ENCODE measurements at places on chromosomes 1 and 21. TPM values are rescaled to one million over a fixed set of nuclear protein-coding genes. Genes with fewer than 3 reads are reported as not detected.

DNA sequence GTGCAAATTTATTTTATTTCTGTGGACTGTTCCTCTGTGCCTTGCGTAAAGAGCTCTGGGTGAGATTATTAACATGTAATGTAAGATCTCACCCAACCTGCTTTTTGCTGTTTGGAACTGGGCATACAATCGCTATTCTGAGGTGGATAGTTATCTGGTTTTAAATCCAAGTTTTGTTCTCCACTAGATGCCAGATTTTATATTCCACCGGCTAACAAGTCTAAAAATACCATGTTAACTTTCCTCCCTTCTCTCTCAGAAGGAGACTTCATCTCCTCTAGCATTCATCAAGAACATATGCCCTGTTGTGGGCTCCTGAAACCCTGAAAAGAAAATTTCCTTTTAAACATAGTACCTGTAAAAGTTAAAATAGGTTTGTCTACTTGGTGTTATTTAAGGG, 56.4 kb downstream of the C1orf21 start:
- no peak for DNase-seq

DNA sequence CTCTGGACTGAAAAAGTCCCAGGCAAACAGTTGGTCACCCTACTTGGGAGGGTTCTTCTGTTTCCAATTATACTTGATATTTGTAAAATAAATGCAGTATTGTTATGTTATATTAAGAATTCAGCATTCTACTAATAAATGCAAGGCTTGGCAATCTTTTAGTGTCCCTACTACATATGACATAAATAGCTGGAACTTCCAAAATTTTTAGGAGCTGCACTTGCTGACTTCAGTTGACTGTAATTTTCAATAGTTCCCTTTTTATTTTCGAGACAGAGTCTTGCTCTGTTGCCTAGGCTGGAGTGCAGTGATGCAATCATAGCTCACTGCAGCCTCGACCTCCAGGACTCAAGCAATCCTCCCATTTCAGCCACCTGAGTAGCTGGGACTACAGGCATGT, 20.0 kb downstream of the FOXD3 start:
- DNase-seq: no peak

DNA sequence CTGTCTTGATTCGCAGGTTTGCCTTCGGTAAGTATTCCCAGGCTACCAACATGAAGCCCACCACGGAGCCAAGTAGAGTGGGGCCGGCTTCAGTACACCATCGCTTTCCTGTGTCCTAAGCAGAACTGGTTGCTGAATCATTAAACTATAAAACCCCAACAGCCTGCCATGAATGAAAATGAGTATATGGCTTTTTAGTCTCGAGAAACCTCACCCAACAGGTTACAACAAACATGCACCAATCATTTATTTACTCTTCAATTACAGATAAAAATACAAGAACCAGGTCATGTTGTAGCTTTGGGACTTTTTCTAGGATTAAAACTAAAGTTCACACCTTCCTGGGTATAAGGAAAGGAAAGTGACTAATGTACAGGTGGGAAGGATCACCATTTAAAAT, 7.6 kb downstream of the TMPRSS2 start:
- DNase-seq: no peak

GRCh38 chr21:22575165-22575584, 1577.0 kb downstream of the NCAM2 start:
- DNase-seq: peak; percentile 25

DNA sequence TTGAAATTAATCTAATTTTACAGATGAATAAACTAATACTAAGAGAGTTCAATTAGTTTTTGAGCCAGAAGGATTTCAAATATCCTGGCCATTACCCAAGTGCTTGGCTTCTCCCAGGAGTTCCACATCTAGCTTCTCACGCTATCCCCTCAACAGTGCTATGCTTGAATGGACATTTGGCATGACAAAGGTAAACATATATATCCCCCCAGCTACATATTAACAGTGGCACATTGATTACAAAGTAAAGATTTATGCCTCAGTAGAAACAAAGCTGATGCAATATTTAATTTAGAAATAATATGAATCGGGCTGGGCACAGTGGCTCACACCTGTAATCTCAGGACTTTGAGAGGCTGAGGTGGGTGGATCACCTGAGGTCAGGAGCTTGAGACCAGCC, 434.6 kb upstream of the PRMT6 start:
- no peak for DNase-seq

GRCh38 chr21:46185716-46186115, 1.5 kb upstream of the SPATC1L start:
- no peak for DNase-seq

DNA sequence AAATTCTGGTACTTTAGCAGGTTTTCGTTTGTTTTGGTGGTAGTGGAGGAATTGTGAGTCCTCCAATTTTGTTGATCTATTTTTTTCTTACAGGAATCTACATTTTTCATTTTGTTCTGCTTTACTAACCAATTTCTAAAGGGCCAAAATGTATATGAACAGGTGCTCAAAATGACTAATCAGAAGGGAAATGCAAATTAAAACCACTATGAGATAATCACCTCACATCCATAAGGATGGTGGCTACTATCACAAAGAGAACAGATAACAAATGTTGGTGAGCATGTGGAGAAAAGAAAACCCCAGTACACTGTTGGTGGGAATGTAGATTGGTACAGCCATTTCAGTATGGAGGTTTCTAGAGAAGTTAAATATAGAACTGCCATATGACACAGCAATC, 134.2 kb downstream of the LMO4 start:
- no peak for DNase-seq

- no peak for DNase-seq
These were observed 324.0 kb upstream of the GREM2 start for GRCh38 chr1:240935920-240936319.

DNA sequence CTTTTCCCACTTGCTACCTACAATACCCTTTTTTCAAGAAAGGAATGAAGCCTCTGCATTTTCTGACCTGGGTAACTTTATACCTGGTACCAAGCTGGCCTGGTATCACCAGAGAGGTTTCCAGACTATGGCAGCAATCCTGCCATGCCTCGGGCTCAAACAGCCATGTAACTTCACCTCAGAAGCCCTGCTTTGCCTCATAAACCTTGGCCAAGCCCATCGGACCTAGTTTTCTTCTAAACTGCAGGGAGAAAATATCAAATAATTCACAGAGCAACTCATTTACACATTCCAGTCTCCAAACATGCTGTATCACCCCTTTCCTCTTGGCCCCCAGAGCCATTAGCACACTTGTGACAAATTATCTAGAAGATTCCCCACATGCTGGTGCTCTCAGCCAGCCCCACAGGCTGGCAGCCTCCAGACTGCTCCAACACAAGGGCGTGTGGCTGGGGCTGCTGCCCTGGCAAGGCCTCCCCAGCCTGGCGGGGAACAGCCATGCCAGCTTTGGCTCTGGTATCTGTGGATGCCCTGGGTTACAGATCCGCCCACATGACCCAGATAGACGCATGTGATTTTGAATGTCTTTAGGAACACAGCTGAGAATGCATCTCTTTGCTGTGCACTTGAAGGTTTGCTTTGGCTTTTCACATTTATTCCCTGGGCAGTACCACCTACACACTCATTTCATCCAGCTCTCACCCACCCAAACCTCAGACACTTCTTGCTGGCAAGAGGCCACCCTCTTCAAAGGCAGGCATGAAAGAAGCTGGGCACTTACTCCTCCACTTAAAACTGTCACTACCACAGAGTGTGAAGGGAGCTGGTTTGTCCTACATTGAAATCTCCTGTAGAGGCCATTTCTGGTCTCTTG, 70.0 kb upstream of the BCAR3 start:
- no peak for DNase-seq

GRCh38 chr1:228150461-228151179, 890 bp downstream of the GJC2 start:
- no peak for DNase-seq

GRCh38 chr1:23210963-23211362, 6.3 kb downstream of the HTR1D start:
- DNase-seq: no peak

DNA sequence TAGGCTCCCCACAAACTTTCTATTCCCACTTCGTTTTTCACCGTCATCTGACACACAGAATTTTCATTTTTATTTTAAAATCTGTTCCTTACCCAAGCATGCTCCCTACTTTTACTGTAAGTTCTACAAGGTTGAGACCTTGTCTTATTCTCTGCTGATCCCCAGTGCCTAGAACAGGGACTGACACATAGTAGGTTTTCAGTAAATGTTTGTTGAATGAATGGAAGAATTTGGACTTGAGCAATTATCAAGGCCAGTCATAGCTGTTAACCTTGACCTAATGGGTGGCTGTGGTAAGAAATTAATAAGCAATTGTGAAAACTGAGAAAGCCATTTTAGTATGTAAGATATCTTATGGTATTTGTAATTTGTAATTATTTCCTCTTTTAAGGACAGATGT, 71.1 kb downstream of the LAMC1 start:
- no peak for DNase-seq

The PGLYRP4 gene
- not detected for total RNA-seq

The CSRP1 gene
- 36.6 TPM for total RNA-seq

The BLZF1 gene
- total RNA-seq: 5.6 TPM

The ELF3 gene
- total RNA-seq: 0.31 TPM
